ENCODE measurements at places on chromosomes 16 and 17.

DNA sequence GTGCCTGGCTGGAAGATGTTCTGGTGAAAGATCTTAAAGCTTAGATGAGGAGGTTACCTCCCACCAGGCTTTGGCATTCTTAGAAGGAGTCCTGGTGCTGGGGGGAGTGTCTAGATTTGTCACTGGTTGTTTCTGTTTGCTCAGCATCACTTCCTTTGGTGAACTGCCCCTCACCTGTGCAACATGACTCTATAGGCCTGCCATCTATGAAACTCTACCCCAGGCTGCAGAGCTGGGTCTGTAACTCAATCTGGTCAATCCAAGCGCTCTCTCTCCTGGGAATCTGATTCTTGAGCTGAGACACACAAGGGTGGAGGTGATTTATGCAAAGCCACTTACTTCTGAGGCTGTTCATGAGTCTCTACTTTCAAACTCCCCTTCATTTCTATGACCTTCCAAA is 399.4 kb downstream of the NPIPA7 start:
- DNase-seq: no peak

GRCh38 chr16:48064971-48065370 is 90.8 kb downstream of the ABCC12 start:
- no peak for DNase-seq

GRCh38 chr16:27772093-27772825 is 222.3 kb downstream of the KATNIP start:
- no peak for DNase-seq

GRCh38 chr17:5362162-5362811 is 57.2 kb downstream of the NUP88 start:
- DNase-seq: no peak

GRCh38 chr17:72349491-72349995 is 228.7 kb downstream of the SOX9 start:
- no peak for DNase-seq

DNA sequence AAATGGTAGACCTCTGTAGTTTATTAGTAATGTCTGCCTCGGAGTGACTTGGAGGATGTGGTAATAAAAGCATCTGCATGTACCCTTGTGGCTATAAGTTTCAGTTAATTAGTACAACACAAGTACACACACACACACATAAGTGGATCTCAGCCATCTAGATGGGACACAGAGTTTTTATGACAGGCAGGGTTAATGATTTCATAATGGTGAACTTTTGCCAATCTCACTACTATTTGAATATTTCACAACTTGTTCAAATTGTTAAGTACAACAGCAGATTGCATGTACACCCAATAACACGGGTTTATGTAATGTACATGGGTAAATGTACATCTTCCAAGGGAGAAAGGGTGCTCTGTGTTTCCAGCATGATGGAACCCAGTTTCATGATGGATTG is 511.3 kb upstream of the HSBP1 start:
- DNase-seq: no peak

GRCh38 chr17:49442041-49442440 is 27.4 kb upstream of the PHB1 start:
- DNase-seq: no peak

DNA sequence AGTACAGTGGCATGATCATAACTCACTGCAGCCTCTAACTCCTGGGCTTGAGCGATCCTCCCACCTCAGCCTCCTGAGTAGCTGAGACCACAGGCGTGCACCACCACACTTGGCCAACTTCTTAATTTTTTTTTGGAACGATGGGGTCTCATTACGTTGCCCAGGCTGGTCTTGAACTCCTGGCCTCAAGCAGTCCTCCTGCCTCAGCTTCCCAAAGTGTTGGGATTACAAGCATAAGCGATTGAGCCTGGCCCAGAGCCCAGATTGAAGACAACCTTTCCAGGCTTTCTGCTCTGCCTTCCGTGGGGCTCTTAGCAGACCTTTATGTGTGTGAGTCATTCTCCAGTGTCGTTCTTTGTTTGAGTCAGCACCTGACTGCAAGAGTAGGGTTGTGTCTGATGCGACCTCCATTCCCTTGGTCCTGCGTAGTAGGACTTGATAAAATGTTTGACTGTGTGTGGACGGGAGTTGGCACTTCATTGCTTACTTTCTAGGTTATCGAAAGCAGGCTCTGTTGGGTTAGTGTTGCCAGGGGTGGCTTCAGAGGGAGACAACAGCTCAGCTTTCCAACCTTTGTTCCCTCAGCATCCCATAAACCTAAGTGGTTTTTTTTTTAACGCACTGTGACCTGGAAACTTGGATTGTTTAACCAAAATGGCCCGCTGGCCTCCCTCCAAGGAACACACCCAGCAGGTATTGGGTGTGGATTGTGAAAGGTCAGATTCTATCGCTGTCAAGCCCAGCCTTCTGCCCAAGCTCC is 26.4 kb downstream of the EEF2K start:
- no peak for DNase-seq

DNA sequence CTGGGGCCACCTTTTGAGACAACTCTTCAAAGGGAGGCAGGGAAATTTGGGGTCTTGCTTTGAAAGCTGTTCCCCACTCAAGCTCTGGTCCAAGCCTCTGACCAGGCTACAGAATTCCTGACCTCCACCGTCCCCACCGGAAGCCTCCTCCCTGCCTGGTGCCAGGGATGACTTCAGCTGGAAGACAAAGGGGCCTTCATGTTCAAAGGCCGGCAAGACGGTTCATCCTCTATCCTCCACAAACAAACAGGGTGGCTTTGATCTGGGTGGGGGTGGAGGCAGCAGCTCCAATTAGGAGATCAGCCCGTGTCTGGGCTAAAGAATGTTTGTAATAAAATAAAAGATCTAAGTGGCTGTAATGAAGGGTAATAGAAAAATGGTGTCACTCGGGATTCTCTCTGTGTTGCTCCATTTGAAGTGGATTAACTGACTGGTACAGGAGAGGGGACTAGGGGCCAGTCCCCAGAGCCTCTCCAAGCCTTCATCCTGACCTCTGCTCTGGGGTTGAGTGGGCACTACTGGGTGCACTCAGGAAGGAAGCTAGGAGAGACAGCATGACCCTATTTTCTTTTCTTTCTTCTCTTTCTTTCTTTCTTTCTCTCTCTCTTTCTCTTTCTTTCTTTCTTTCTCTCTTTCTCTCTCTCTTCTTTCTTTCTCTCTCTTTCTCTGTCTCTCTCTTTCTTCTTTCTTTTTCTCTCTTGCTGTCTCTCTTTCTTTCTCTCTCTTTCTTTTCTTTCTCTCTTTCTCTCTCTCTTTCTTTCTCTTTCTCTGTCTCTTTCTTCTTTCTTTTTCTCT is 27.5 kb upstream of the NKD1 start:
- DNase-seq: no peak

GRCh38 chr16:10206215-10206614 is 24.0 kb upstream of the GRIN2A start:
- DNase-seq: no peak

DNA sequence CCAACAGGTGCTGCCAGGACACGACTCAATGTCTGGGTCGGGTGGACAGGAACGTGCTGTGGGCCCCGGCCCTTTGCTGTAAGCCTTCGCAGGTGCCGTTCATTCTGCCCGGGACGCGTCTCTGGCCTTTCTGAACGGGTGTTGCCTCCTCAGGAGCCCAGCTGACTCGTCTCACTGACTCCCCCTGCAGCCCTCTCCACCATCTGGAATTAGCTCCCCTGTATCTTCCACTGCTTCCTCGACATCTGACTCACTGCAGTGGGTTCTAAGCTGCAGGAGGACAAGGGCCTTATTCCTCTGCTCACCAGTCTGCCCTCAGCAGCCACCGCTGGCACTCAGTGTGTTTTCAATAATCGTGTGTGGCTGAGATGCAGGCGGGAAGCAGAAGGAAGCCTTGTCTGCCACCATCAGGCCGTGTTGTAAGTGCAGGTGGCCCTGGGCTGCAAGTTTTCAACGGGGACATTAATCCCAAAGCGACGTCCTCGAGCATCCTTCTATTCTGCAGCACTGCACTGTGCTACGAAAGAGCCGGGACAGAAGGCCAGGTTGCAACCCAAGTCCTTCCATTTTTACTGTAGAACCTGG is 256.2 kb downstream of the FOXL1 start:
- no peak for DNase-seq

- no peak for DNase-seq
These were observed 93.4 kb downstream of the MSI2 start for GRCh38 chr17:57349541-57350247.

GRCh38 chr17:67511804-67512203 is 134.7 kb downstream of the PITPNC1 start:
- DNase-seq: no peak

DNA sequence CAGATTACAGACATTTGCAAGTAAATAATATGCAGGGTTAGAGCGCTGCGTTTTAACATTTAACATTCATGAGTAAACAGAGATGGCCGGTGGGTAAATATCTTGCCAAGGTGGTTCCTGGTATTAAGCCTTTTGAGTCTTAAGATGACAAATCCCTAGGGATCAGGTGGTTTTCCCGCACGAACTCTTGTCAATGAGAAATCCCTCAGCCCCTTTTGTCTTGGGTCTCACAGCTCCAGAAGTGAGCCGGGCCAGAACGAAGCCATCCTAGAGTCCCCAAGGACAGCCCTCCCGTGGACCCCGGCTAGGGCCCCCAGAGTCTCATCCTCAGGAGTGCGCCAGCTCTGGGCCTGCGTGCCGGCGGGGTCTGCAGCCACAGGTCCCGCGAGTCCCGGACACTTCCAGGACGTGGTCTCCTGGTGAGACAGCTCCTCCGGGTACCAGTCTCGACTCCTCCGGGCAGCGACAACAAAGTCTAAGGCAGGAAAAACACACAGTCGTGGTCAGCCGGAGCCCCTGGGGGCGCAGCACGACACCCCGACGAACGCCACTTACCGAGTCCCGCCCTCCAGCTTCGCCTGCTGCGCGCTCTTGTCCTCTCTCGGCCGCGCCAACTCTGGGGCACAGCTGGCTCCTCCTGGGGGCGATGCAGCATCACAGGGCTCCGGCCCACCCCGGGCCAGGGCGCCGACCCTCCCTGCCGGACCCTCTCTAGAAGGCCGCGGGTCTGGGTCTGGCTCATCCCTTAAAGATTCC is 13.3 kb downstream of the MIS12 start:
- no peak for DNase-seq

DNA sequence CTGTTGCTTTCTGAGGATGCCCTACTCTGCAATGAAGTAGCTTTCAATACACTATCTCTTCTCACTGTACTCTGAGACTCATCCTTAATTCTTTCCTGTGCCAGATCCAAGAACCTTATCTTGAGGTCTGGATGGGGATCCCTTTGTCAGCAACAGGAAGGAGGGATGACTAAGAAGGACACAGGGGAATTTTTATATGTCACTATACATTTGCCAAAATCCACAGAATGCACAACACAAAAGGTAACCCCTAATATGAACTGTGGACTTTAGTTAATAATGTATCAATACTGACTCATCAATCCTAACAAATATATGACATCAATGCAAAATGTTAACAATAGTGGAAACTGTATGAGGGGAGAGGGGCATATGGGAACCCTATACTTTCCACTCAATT is 4.7 kb upstream of the RBBP6 start:
- DNase-seq: no peak

GRCh38 chr16:52872731-52873130 is 180.0 kb downstream of the CHD9NB start:
- no peak for DNase-seq
